ENCODE measurements at places on chromosomes 16 and 17. TPM values are rescaled to one million over a fixed set of nuclear protein-coding genes. Genes with fewer than 3 reads are reported as not detected.

The LGALS9 gene
- polyA plus RNA-seq = 23.3 TPM

The KRT20 gene
- not detected for polyA plus RNA-seq

The P2RX5 gene
- polyA plus RNA-seq = 0.63 TPM

The CHST5 gene
- polyA plus RNA-seq = not detected

The MYO1D gene
- polyA plus RNA-seq = 62.2 TPM

The DRC7 gene
- polyA plus RNA-seq = not detected

The NPTX1 gene
- 0.18 TPM for polyA plus RNA-seq

The KRT32 gene
- polyA plus RNA-seq = 0.33 TPM

The CHST4 gene
- 0.10 TPM for polyA plus RNA-seq

The TSNAXIP1 gene
- polyA plus RNA-seq = 2.7 TPM

The TMEM106A gene
- polyA plus RNA-seq = 5.6 TPM

The AANAT gene
- polyA plus RNA-seq = not detected

The TBC1D3I gene
- 0.30 TPM for polyA plus RNA-seq

The TOB1 gene
- 49.3 TPM for polyA plus RNA-seq

The MGAT5B gene
- polyA plus RNA-seq = not detected
